ENCODE measurements at places on chromosomes 4 and X.

- no peak for DNase-seq
These were observed 3.1 kb downstream of the SMS start for GRCh38 chrX:21943460-21944135.

DNA sequence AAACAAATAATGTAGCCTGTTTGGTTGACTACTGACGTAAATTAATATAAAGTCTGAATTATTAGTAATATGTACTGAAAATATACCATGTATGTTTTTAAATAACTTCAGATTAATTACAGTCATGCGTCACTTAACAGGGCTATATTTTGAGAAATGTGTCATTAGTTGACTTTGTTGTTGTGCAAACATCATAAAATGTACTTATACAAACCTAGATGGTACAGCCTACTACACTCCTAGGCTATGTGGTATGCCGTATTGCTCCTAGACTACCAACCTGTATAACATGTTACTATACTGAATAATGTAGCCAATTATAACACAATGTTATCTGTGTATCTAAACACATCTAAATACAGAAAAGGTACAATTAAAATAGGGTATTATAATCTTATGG lies 66.6 kb downstream of the RNF150 start:
- DNase-seq, result no peak

DNA sequence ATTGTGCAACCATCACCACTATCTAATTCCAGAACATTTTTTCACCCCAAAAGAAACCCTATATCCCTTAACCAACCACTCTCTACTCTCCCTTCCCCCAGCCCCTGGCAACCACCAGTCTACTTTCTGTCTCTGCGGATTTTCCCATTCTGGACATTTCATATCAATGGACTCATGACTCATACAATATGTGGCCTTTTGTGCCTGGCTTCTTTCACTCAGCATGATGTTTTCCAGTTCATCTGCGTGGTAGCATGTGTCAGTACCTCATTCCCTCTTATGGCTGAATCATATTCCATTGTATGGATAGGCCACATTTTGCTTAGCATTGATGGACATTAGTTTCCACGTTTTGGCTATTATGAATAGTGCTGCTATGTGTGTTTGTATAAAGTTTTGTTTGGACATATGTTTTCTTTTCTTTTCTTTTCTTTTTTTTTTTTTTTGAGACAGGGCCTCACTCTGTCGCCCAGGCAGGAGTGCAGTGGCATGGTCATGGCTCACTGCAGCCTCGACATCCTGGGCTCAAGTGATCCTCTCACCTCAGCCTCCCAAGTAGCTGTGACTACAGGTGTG lies 335.4 kb downstream of the BCOR start:
- no peak for DNase-seq

GRCh38 chr4:10089346-10089745 lies 27.3 kb downstream of the WDR1 start:
- DNase-seq, result no peak

DNA sequence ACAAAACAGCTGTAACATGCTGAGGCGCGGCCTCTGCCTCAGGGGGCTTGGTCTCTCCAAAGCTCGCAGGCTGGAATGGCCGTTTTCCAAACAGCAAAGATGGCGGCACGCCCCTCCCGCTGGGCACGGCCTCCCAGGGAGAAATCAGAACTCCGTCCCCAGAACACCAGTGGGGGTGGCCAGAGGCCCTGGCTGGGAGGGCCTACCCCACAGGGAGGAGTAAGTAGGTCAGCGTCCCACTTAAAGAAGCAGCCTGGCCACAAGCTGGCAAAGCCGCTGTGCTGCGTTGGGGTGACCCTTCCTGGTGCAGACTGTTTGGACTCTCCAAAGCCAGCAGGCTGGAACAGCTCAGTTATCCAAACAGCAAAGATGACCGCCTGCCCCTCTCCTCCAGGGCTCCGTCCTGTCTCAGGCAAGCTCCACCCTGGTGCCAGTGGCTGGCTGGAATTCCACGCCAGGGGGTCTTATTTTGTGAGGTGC lies 862.8 kb downstream of the TRIML1 start:
- DNase-seq, result no peak

- no peak for DNase-seq
These were observed 472.7 kb downstream of the ARAP2 start for GRCh38 chr4:35771571-35771970.

GRCh38 chr4:8333726-8334460 lies 64.3 kb downstream of the HTRA3 start:
- DNase-seq, result no peak

- no peak for DNase-seq
These were observed 63.8 kb downstream of the PTPN13 start for GRCh38 chr4:86657910-86658309.

All from retina (tissue), 1 donor.